ENCODE measurements at places on chromosomes 6 and 20.

DNA sequence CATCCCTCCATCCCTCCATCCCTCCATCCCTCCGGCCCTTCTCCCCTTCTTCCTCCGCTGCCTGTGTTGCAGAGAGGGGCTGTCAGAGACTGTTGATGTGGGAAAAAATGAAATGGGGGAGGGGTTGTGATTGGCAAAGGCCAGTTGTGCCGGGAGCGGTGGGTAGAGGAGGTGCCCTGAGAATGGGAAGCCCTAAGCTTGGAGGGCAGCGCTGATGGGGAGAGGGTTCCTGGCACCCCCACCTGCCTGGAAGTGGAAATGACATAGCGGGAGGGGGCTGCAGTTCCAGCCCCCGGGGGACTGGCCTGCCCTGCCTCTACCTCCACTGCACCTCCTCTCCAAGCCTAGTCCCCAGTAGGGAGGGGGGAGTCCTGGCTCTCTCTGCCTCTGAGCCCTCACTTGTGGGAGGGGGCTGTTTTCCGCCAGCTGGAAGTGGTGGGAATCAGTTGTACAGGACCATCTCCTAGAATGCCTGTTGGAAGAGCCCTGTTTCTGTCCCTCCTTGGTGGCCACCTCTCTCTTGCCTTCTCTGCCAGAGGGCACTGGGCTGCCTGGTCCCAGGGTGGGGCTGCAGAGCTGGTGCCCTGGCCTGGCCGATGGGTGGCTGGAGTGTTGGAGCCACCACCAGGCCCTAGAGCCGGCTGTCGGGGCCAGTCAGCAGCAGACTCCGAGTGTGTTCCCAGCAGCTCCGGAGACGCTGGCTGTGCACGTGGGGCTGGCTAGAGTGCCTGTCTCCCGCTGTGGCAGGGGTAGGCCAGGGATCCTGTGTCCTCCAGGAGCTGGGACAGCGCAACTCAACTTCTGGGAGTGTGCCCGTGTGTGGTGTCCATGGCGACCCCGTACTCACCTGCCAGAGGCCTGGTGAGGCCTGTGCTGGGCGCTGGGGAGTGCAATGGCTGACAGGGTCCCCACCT, 1.5 kb downstream of the DLGAP4 start:
- no peak overlapping the region for H3K4me3 ChIP-seq
- H3K27me3 ChIP-seq = peaks cover 14% of the 10 kb centered on the region

GRCh38 chr6:129069006-129069405, 186.1 kb downstream of the LAMA2 start:
- no peaks in the 10 kb centered on the region for H3K4me1 ChIP-seq
- H3K27me3 ChIP-seq = no peaks in the 10 kb centered on the region
- no peak overlapping the region for H3K4me3 ChIP-seq

GRCh38 chr6:166167258-166167731, 356 bp downstream of the TBXT start:
- H3K4me1 ChIP-seq = no peaks in the 10 kb centered on the region
- H3K4me3 ChIP-seq = peak overlapping the region; percentile 32
- H3K36me3 ChIP-seq = no peaks in the 10 kb centered on the region
- no peak for DNase-seq
- H3K27me3 ChIP-seq = peaks cover 19% of the 10 kb centered on the region

DNA sequence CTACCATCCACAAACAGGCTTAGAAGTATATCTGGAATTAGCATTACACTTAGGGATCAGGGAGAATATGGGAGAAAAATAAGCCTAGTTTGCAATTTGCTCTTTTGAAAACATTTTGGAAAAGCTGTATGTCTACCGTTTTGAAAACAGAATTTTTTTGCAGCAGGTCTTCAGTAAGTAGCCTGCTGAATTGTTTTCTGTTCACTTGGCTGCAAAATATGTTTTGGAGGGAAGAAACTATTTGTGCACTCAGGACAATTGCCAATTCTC, 39.6 kb downstream of the ILRUN start:
- H3K36me3 ChIP-seq = peaks cover 13% of the 10 kb centered on the region
- H3K27me3 ChIP-seq = no peaks in the 10 kb centered on the region
- peak overlapping the region; percentile 58 for H3K4me3 ChIP-seq
- H3K4me1 ChIP-seq = peaks cover 60% of the 10 kb centered on the region
- DNase-seq = no peak

DNA sequence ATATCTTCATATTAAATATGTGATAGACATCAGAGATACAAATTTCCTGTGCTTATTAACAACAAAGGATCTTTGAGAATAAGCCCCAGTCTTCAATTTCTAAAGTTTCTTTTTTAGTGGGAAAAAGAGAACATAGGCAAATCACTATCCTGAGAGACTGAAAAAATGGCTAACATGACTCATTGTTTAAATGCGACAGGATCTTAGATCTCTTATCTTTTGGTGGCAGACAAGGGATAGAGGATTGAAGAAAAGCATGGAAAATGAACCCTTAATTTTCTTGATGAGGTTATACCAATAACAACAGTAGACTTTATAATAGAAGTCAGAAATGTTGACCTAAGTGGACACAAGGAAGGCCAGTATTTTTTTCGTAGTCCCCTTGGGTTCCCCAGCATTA, 178.6 kb upstream of the MAP3K7 start:
- no peaks in the 10 kb centered on the region for H3K27me3 ChIP-seq
- H3K4me1 ChIP-seq = no peaks in the 10 kb centered on the region
- H3K36me3 ChIP-seq = no peaks in the 10 kb centered on the region
- no peak overlapping the region for H3K4me3 ChIP-seq

- no peak overlapping the region for H3K4me3 ChIP-seq
- H3K27me3 ChIP-seq = no peaks in the 10 kb centered on the region
- no peaks in the 10 kb centered on the region for H3K4me1 ChIP-seq
- H3K36me3 ChIP-seq = peaks cover 38% of the 10 kb centered on the region
- no peak for DNase-seq
Measured at GRCh38 chr20:35629427-35630145, 14.0 kb downstream of the SPAG4 start.

DNA sequence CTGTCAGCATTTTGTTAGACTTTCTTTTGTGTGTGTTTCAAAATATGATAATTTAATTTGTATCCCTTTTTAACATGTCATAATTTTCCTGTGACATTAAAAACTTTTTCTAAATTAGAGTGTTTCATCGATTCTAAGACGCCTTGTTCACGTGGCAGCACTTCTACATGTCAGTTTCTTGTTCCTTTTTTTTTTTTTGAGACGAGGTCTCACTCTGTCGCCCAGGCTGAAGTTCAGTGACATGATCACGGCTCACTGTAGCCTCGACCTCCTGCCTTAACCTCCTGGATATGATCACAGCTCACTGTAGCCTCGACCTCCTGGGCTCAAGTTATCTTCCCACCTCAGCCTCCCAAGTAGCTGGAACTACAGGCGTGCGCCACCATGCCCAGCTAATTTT, 27.6 kb upstream of the ADRM1 start:
- no peak overlapping the region for H3K4me3 ChIP-seq
- no peak for DNase-seq
- no peaks in the 10 kb centered on the region for H3K4me1 ChIP-seq
- H3K27ac ChIP-seq = no peak overlapping the region
- H3K36me3 ChIP-seq = peaks cover 26% of the 10 kb centered on the region

GRCh38 chr6:9412951-9413559, 977.7 kb upstream of the SLC35B3 start:
- H3K36me3 ChIP-seq = no peaks in the 10 kb centered on the region
- H3K27ac ChIP-seq = no peak overlapping the region
- no peaks in the 10 kb centered on the region for H3K4me1 ChIP-seq
